ENCODE measurements at places on chromosomes 16 and 17.

GRCh38 chr16:80981103-80981502, 25.6 kb downstream of the CMC2 start:
- DNase-seq: no peak

- no peak for DNase-seq
These were observed 33.9 kb downstream of the ANKFY1 start for GRCh38 chr17:4229627-4230541.

DNA sequence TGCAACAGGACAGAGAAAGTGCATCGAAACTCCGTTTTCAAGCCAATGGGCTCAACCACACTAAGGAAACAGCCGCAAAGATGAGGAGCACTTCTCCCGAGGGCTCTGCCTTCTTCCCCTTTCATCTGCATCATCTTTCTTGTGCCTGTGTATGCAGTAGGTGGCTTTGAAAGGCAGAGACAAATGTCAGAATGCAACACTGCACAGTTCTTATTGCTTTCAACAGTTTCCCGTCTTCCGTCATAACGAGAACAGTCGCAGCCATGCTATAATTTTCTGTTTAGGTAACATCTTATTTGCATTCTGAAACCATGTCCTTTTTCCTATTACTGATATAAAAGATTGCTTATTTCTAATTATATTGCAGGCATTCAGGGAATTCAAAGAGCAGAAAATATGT, 205.2 kb downstream of the SLC39A11 start:
- no peak for DNase-seq

GRCh38 chr16:69478685-69479084, 54.3 kb downstream of the CYB5B start:
- DNase-seq: no peak

- no peak for DNase-seq
These were observed 36.4 kb downstream of the EFCAB5 start for GRCh38 chr17:29977836-29978235.

DNA sequence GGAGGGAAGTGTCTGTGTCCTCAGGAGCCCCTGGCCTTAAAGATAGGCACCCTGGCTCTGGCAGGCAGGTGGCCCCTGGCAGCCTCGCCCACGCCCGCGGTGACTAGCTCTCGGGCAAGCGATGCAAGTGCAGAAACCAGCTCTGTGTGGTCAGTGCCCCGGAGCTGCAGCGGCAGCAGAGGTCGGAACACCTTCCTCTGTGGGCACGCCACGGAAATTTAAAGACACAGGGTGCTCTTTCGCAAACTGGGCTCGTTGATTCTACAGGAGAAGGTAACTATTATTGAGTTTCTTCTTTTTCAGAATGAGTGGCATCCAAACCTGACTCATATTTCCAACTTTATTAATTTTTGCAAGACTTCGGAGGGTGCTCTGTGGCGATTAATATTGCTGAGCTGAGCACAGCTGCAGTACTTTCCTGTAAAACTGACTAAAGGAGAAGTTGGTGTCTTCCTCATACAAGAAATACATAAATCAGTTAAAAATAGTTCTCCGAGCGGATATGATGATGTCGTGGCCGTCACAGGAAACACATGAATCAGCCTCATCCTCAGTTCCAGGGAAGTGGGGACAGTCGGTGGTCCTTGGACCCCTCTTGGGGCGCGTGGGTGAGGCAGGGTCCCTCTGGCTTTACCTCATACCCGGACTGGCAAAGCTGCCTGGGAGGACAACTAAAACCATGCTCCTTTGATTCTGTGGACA, 120.2 kb downstream of the METRNL start:
- no peak for DNase-seq

GRCh38 chr17:72370819-72371218, 250.0 kb downstream of the SOX9 start:
- DNase-seq: no peak

- DNase-seq: no peak
These were observed 1417.9 kb upstream of the GOT2 start for GRCh38 chr16:60151987-60152386.

DNA sequence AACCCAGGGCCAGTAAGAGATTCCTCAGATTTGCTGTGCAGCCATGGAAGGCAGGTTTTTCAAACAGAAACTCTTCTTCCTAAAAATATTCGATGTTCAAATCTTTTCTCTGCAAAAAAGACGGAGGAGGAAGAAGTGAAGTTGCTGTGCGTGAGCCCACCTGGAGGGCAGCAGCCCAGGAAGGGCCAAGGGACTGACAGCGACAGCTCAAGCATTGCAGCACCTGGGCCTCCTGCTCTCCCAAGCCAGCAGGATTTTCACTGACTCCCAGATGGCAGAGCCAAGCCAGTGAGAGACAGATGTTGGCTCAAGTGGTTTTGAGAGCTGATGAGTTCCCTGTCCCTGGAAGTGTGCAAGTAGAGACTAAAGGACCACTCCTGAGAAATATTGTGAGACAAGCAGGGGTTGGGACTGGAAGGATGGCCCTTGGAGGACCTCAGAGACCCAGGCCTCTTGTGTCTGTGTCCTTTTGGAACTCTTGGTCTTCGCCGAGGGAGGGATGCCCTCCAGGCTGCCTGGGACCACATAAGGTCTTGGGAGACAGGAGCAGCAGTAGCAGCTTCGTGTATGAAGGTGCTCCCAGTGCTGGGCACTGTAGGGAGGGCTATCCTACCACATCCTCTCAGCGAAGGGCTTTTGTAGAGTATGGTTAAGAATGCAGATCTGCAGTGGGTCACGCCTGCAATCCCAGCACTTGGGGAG, 29.3 kb upstream of the TNFRSF13B start:
- DNase-seq: no peak

DNA sequence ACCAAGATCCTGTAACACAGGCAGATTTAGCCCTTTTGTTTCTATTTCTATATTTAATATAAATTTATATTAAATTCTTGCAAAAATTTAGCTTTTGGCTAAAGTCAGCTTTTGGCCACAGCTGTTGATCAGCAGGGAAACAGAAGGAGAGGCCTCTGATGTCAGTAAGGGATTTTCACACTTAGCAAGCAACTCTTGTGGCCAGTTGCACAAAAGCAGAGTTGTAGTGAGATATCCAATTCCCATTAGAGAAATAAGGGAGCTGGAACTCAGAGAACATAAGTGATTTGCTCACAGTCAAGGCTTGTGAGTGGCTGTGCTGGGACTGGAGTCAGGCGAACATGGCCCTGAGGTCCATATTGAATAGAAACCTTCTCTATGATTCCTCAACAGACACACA, 16.7 kb upstream of the HEATR6 start:
- DNase-seq: no peak

GRCh38 chr17:18963126-18964017, 11.4 kb downstream of the SLC5A10 start:
- no peak for DNase-seq

GRCh38 chr16:85956426-85956825, 57.5 kb downstream of the IRF8 start:
- no peak for DNase-seq

- DNase-seq: no peak
These were observed 12.0 kb downstream of the SP2 start for GRCh38 chr17:47907932-47908562.

DNA sequence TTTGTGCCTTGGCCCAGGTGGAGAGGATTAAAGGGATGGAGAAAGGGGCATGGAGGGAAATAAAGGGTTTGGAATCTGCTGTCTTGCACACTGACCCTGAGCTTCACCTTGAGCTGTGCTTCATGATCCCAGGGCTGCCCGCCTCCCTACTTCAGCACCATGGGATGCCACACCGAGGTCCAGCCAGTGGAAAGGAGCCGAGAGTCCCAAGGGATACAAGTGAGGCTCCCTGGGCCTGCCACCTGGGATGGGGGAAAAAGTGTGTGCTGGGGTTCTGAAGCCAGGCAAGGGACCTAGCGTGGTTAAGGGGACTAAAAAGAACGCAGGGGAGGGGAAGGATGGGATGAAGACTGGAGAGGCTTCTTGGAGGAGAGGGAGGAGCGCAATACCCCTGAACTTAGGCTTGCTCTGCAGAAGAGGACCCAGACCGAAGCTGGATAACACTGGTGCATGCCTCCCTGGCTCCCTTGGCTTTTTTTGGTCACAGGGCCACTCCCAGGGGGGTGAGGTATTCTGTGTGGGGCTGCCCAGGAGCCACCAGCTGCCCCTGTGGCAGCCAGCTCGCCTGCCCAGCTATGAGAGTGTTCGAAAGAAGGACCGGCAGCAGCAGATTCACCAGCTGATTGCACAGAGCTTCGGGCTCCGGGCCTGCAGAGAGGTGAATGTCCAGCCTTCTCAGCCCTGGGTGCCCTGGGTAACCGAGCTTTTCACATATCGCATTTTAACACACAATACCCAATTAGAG, 7.2 kb downstream of the MRPL27 start:
- no peak for DNase-seq

DNA sequence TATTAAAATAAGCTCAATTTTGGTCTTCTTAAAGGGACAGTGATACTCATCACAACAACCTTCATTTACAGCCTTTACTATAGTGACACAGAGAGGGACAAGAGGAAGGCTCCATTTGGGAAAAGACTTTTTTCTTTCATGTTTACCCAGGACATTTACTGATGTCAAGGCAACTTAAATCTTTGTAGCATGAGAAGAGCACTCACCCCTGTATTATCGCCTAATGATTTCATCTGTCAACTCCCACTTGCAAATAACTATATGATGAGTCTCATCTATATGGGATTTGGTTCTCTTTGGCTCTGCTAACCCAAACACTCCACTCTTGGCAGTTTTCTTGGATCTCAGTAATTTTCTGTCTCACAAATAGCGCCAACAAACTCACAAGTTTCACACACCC, 24.1 kb downstream of the BLMH start:
- no peak for DNase-seq

GRCh38 chr17:9203771-9204425, 182.6 kb downstream of the NTN1 start:
- DNase-seq: no peak

GRCh38 chr16:50709061-50709684, 15.8 kb downstream of the NOD2 start:
- no peak for DNase-seq

DNA sequence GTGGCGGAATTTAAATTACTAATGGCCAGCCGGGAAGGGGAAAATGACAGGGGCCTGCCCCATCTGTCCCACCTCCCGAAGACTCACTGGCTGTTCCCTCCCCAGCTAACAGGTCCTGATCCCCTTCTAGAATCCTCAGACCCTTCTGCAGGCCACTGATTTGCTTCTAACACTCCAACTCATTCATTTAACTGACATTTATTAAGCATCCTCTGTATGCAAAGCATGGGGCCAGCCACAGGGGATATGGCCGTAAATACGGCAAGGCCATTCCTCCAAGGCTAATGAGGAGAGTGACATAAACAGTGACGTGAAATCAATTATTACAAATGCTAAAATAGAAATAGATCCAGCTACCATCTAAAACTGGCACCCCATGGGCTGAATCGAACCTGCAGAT, 195.3 kb downstream of the GSG1L start:
- DNase-seq: no peak
